Right lobe of liver (tissue), 6 donors: ENCODE measurements at places on chromosomes 16 and 17. TPM values are rescaled to one million over a fixed set of nuclear protein-coding genes. Genes with fewer than 3 reads are reported as not detected.
A peak's percentile ranks its signal among the peaks of the same experiment; 100 is the strongest.

DNA sequence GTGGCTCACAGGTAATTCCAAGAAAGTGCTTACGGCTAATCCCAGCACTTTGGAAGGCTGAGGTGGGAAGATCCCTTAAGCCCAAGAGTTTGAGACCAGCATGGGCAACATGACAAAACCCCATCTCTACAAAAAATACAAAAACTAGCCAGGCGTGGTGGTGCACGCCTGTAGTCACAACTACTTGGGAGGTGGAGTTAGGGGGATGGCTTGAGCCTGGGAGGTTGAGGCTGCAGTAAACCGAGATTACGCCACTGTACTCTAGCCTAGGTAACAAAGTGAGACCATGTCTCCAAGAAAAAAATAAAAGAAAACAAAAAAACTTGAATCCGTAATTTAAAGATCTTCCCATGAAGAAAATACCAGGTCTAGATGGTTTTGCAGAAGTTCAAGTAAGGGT lies 5.0 kb downstream of the ICAM2 start:
- H3K4me3 ChIP-seq, result no peak overlapping the region
- H3K27me3 ChIP-seq, result no peaks in the 10 kb centered on the region
- H3K36me3 ChIP-seq, result no peaks in the 10 kb centered on the region
- no peak for DNase-seq
- H3K27ac ChIP-seq, result peak overlapping the region; percentile 15
- H3K4me1 ChIP-seq, result no peaks in the 10 kb centered on the region

GRCh38 chr17:33299115-33299514 lies 6.0 kb upstream of the ASIC2 start:
- no peaks in the 10 kb centered on the region for H3K36me3 ChIP-seq
- H3K4me3 ChIP-seq, result no peak overlapping the region
- H3K27me3 ChIP-seq, result no peaks in the 10 kb centered on the region
- no peak for DNase-seq
- no peak overlapping the region for H3K27ac ChIP-seq
- no peaks in the 10 kb centered on the region for H3K4me1 ChIP-seq

DNA sequence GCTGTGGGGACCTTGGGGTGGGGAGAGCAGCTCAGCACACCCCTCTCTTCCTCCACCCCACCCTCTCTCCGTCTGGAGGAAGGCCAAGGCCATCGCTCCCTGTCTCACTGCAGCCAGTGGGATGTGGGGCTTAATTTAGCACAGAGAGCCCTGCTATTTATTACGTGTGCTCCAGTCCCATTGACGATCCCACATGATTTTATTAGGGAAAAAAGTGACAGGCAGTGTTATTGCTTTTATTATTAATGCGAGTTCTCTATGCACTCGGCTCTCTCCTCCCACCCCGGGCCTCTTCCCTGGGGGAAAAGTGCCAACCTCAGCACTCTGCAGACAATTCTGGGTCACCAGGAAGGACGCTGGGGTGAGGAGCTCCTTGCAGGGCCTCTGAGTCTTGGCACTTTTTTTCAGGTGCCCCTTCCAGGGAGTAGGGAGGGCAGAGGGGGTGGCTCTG lies 57.3 kb downstream of the MGAT5B start:
- no peaks in the 10 kb centered on the region for H3K27me3 ChIP-seq
- no peak overlapping the region for H3K27ac ChIP-seq
- H3K36me3 ChIP-seq, result no peaks in the 10 kb centered on the region
- H3K4me3 ChIP-seq, result no peak overlapping the region

DNA sequence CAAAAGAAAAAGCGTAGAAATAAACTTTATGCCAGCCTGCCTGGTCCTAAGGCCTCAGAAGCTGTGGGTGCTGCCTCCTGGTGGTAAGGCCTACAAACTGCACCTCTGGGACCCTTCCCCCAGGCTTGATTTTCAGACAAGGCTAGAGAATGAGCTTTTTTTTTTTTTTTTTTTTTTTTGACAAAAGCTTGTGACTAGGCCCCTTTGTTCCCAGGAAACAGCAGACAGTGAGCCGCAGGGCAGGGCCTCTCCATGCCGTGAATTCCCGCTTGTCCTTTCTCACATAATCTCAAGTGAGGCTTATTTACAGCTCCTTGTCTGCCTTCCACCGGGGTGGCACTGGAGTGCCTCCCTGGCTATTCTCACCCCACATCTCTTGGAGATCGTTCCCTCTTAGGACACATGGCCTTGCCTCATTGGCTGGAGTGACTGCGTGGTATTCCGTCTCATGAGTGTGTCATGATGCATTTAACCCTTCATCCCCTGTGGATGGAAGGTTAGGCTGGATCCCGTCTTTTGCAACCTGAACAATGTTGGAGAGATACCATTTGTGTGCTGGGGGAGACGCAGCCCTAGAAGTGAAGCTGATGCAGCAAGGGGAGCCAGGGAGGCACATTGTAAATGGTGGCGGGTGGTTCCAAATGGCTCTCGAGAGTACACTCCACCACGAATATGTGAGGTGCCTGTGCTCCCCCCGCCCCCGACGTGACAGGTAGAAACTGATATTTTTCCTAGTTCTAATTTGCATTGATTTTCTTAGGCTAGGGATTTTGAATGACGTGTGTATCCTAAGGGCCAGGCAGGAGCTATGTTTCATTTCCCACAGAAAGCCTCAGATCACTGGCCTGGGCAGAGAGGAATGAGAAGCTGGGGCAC lies 49.6 kb downstream of the USP22 start:
- no peaks in the 10 kb centered on the region for H3K27me3 ChIP-seq
- no peak for DNase-seq
- H3K36me3 ChIP-seq, result no peaks in the 10 kb centered on the region
- H3K4me1 ChIP-seq, result no peaks in the 10 kb centered on the region
- no peak overlapping the region for H3K4me3 ChIP-seq

- H3K4me1 ChIP-seq, result peaks cover 27% of the 10 kb centered on the region
- H3K36me3 ChIP-seq, result no peaks in the 10 kb centered on the region
Measured at GRCh38 chr17:21212826-21213637, 929 bp downstream of the TMEM11 start.

DNA sequence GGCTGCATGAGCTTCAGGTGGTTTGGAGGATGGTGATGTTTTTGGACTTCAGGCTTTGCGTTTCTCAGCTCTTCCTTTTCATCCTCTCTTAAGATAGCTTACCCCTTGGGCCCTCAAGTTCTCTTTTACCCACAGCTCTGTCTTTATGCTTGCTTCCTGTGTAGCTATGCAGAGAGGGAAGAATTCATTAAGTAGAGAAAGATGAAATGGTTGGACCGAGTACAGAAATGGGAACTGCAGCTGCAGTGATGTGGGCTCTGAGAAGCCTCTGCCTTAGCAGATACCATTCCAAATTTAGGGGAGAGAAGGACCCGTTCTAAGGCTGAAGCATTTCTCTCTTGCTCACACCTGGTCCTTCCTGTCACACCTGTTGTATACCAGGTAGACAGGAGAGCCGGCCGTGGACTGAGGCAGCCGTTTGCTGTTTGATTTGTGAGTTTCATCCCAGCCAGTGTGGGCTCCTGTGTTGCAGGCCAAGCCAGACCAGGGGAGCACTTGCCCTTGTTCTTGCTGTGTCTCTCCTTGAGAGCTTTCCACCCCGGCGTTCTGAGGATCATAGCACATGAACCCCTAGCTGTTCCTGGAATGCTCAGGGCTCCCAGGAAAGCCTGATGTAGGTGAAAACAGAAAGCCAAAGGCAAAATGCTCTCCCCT lies 392.7 kb downstream of the CPPED1 start:
- H3K27me3 ChIP-seq, result no peaks in the 10 kb centered on the region
- no peak overlapping the region for H3K27ac ChIP-seq
- H3K4me3 ChIP-seq, result no peak overlapping the region
- no peaks in the 10 kb centered on the region for H3K36me3 ChIP-seq
- H3K4me1 ChIP-seq, result no peaks in the 10 kb centered on the region

GRCh38 chr16:89917773-89918452 lies 749 bp upstream of the MC1R start:
- H3K27me3 ChIP-seq, result peaks cover 4% of the 10 kb centered on the region
- H3K27ac ChIP-seq, result no peak overlapping the region
- H3K36me3 ChIP-seq, result no peaks in the 10 kb centered on the region
- H3K4me3 ChIP-seq, result no peak overlapping the region
- DNase-seq, result peak; percentile 61

GRCh38 chr17:79340333-79341221 lies 266.0 kb downstream of the ENGASE start:
- no peak overlapping the region for H3K27ac ChIP-seq
- H3K4me3 ChIP-seq, result no peak overlapping the region
- H3K4me1 ChIP-seq, result no peaks in the 10 kb centered on the region
- H3K27me3 ChIP-seq, result no peaks in the 10 kb centered on the region
- no peaks in the 10 kb centered on the region for H3K36me3 ChIP-seq

The SLFN11 gene
- total RNA-seq, result 8.9 TPM

DNA sequence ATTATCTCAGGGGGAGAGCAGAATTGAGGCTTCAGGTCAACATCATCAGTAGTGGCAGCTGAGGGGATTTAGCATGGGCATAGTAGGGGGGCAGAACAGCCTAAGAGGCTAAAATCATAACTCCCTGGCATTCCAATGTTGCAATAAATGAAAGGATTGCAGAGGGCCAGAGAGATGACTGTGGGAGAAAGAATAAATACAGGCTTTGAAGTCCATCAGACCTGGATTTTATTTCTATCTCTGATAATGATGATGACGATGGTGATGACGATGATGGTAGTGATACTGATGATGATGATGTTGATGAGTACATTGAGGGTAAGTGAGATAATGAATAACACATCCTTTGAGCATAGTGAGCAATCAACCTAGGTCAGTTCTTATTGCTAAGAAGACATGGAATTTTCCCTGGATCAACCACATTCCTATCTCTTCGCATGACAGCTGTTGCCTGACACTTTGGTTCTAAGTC lies 107.4 kb upstream of the CDH11 start:
- no peak for DNase-seq
- H3K27ac ChIP-seq, result no peak overlapping the region
- H3K4me3 ChIP-seq, result no peak overlapping the region

DNA sequence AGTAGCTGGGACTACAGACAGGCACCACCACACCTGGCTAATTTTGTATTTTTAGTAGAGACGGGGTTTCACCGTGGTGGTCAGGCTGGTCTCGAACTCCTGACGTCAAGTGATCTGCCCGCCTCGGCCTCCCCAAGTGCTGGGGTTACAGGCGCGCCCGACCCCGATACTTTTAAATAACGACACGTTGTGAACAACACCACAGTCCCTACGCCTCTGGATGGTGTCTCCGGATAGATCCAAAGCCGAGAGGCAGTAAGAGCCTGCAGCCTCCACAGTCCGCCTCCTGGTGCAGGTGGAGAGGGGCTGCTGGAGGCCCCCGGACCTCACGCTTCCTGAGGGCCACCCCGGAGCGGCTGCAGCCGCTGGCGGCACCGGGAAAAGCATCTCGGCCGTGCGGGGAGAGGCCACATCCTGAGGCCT lies 741 bp upstream of the TLCD3A start:
- no peak overlapping the region for H3K27ac ChIP-seq
- no peaks in the 10 kb centered on the region for H3K36me3 ChIP-seq
- H3K4me1 ChIP-seq, result no peaks in the 10 kb centered on the region
- no peaks in the 10 kb centered on the region for H3K27me3 ChIP-seq
- peak overlapping the region; percentile 81 for H3K4me3 ChIP-seq
- no peak for DNase-seq
